ENCODE measurements at places on chromosomes 16 and 17.

DNA sequence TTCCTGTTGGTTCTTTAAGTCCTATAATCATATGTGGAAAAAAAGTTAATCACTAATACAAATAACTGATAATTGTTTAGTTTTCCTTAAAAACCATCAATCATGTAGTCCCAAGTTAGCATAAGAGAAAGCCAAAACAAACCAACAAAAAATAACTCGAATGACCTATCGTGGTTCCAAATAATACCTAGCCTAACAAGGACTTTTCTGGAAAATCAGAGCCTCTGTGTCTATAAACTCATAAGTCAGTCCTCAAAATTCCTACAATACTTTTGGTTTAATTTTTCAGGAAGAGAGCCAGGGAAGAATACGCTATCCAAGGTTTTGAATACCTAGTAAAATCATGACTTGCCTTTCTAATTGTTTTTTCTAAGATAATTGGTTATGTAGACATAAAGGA is 975.3 kb upstream of the SOX9 start:
- no peaks in the 10 kb centered on the region for H3K36me3 ChIP-seq
- no peak overlapping the region for H3K4me3 ChIP-seq
- H3K27ac ChIP-seq, result no peak overlapping the region

- peaks cover under 1% of the 10 kb centered on the region for H3K36me3 ChIP-seq
- no peaks in the 10 kb centered on the region for H3K27me3 ChIP-seq
- H3K4me3 ChIP-seq, result no peak overlapping the region
- DNase-seq, result no peak
- no peak overlapping the region for H3K27ac ChIP-seq
- peaks cover 27% of the 10 kb centered on the region for H3K4me1 ChIP-seq
These were observed 124.9 kb upstream of the CORO6 start for GRCh38 chr17:29747660-29748059.

DNA sequence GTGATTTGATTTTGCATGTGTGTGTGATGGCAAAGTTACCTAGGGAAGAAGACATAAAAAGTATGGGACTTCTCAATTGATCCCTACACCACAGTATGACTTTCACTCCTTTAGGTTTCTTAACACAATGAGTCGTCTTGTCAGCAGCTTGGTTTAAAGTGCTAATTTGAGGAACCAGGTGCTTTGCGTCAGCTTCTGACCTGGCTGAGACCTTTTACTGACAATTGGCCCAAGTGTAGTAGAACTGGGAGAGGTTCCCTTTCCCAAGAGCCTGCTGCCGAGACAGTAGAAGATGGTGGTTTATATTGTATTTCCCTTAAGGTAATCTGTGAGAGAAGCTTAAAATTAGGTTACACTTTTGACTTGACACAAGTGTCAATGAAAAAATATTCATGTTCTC is 54.9 kb downstream of the LDHD start:
- H3K27ac ChIP-seq, result no peak overlapping the region
- DNase-seq, result no peak
- H3K27me3 ChIP-seq, result no peaks in the 10 kb centered on the region

GRCh38 chr16:19356024-19356952 is 61.4 kb upstream of the TMC5 start:
- H3K27ac ChIP-seq, result no peak overlapping the region
- peaks cover 4% of the 10 kb centered on the region for H3K27me3 ChIP-seq
- no peak for DNase-seq

GRCh38 chr17:55751720-55752250 is 934 bp downstream of the PCTP start:
- peaks cover 12% of the 10 kb centered on the region for H3K36me3 ChIP-seq
- no peak for DNase-seq
- peaks cover 17% of the 10 kb centered on the region for H3K4me1 ChIP-seq
- peak overlapping the region; percentile 62 for H3K27ac ChIP-seq
- H3K27me3 ChIP-seq, result peaks cover 25% of the 10 kb centered on the region

- no peaks in the 10 kb centered on the region for H3K36me3 ChIP-seq
- H3K4me1 ChIP-seq, result peaks cover 8% of the 10 kb centered on the region
- H3K27ac ChIP-seq, result no peak overlapping the region
- H3K27me3 ChIP-seq, result peaks cover 18% of the 10 kb centered on the region
- H3K4me3 ChIP-seq, result no peak overlapping the region
- DNase-seq, result peak; percentile 90
These were observed 19.6 kb upstream of the TNFRSF13B start for GRCh38 chr17:16991349-16992009.

DNA sequence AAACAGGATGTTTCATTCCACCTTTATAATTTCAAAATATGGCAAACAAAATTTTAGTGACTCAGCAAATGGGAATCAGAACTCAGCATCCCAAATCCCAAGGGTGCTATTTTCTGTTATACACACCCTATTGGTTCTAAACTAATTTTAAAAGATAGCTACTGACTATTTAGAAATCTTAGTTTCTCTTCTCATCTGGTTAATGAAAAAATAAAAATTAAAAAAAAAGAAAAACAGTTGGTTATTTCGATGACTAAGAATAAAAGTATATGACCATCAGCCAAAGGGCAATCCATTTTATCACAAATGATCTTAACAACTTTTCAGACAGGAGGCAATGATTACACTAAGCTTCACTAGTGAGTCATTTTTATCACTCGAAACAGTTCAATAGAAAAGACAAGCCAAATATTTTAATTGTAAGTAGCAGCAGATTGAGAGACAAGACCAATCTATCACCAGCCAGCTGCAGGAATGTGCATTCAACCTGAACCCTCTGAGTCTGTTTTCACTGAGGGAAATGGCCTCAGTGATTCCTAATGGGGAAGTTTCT is 15.2 kb downstream of the PHLPP2 start:
- no peak overlapping the region for H3K4me3 ChIP-seq
- H3K27me3 ChIP-seq, result no peaks in the 10 kb centered on the region
- H3K4me1 ChIP-seq, result peaks cover 39% of the 10 kb centered on the region
- H3K27ac ChIP-seq, result peak overlapping the region; percentile 78
- DNase-seq, result no peak
- peaks cover 8% of the 10 kb centered on the region for H3K36me3 ChIP-seq

DNA sequence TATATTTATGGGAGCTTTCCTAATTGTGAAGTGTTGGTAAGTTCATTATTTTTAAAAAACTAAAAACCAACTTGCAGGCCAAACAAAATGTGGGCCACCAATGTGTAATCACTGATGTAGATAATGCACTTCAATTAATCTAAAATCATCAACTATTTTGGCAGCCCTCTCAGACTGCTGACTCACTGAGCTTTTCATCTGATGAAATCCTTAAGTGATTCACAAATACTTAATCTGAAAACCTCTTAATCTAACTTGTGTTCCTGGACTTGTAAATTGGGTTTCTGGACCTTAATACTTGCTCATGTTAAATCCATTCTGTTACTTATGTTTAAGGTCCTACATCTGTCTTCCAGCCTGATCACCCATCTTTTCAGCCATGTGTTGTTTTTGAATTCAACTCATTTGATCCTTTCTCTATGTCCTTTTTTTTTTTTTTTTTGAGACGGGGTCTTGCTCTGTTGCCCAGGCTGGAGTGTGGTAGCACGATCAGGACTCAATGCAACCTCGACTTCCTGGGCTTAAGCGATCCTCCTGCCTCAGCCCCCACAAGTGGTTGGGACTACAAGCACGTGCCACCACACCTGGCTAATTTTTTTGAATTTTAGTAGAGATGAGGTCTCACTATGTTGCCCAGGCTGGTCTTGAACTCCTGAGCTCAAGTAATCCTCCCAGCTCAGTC is 39.0 kb downstream of the PRKCB start:
- H3K27me3 ChIP-seq, result no peaks in the 10 kb centered on the region
- no peak overlapping the region for H3K27ac ChIP-seq
- peak; percentile 6 for DNase-seq

DNA sequence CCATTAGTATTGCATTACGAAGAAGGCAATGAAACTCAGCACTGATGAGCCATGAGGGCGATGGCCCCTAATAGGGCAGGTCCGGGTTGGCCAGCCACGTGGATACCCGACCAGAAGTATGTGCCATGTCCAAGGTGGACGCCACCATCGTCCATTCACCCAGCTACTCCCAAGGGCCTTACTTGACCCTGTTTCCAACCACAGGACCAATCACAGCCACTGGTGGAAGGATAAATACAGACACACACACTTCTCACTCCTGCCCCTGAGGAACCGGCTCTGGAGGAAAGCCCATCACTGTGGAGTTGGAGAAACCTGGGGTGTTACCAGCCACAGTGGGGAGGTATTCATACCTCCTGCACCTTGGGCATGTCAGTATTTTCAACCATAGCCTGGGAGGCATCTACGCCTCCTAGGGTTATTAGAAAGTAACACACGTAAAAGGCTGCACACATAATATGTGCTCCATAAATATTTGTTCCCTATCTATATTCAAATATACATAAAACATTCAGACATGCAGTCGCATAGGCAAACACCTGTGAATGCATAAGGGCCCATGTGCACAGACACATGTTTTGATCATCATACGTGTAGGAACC is 5.4 kb upstream of the ITGA3 start:
- peaks cover 71% of the 10 kb centered on the region for H3K4me1 ChIP-seq
- H3K27ac ChIP-seq, result no peak overlapping the region
- DNase-seq, result no peak
- no peak overlapping the region for H3K4me3 ChIP-seq

- no peak within 1 kb of the TSS for H3K27ac ChIP-seq
- H3K36me3 ChIP-seq, result no peaks in the 10 kb centered on the region
- H3K27me3 ChIP-seq, result peaks cover 84% of the 10 kb centered on the region
- H3K4me3 ChIP-seq, result no peak within 1 kb of the TSS
- H3K4me1 ChIP-seq, result peaks cover 20% of the 10 kb centered on the region
- DNase-seq, result no peak
These were observed at the start of gene HOXB7 for GRCh38 chr17:48610282-48611211. HOXB7 (minus strand) TSS chr17:48611017; CDS start chr17:48610918, 99 bp downstream.

DNA sequence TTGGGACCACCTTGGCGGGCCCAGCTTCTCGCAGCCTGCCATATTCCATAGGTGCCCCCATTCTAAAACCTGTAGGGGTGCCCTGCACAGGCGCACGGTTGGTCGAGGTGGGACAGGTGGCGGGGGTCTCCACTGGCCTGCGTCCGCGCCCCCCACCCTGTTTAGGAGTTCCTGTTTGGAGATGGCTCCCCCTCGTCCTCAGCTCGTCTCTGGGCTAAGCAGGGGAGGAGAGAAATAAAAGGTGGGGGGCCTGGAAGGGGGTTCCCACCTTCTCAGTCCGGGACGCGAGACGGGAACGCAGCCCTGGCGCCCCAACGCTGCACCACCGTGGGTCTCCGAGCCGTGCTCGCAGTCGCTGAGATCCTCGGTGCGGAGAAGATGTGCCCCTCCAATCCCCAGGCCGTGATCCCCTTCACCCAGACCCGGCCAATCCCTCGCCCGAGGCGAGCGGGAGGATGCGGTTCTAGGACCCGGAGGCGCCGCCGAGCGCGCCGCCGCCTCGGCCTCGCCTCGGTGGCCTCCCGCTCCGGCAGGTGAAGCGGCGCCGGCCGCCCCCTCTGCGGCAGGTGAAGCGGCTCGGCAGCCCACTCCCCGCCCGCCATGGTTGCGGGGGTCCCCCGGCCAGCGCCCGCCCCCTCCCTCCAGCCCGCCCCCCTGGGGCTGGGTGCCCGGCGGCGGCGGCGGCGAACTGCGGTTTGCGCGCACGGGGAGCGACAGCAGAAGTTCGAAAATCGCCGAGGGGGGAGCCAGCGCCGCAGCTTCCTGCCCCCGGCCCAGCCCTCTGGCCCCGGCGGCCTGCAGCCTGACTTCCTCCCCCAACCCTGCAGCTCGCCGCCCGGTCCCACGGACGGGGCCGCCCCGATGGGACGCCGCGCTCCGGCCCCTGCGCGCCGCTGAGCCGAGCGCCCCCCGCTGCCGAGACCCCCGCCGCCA is at the start of gene FMNL1:
FMNL1 (plus strand) TSS at position 805 of the 933 bp plus-strand sequence. CDS start 240 bp downstream, outside the sequence.
- no peaks in the 10 kb centered on the region for H3K36me3 ChIP-seq
- peak within 1 kb of the TSS; percentile 61 for H3K4me3 ChIP-seq
- peaks cover 18% of the 10 kb centered on the region for H3K4me1 ChIP-seq
- no peak within 1 kb of the TSS for H3K27ac ChIP-seq
- no peak for DNase-seq
- peaks cover 3% of the 10 kb centered on the region for H3K27me3 ChIP-seq

DNA sequence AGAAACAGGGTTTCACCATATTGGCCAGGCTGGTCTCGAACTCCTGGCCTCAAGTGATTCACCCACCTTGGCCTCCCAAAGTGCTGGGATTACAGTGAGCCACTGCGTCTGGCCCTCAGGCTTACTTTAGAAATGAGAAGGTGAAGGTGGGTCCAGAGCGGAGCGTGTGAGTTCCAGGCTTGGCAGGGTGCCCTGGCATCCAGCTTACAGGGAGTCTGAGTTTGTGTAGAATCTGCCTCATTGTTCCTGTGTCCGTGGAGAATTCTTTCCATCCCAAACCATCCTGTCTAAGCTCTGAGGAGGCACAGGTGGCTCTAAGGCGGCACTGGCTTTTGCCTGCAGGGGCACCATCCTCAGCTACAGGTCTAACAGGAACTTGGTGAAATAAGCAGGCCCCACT is 50.6 kb downstream of the RAB11FIP3 start:
- no peak for DNase-seq
- no peak overlapping the region for H3K27ac ChIP-seq
- H3K4me3 ChIP-seq, result no peak overlapping the region
- peaks cover 19% of the 10 kb centered on the region for H3K36me3 ChIP-seq

DNA sequence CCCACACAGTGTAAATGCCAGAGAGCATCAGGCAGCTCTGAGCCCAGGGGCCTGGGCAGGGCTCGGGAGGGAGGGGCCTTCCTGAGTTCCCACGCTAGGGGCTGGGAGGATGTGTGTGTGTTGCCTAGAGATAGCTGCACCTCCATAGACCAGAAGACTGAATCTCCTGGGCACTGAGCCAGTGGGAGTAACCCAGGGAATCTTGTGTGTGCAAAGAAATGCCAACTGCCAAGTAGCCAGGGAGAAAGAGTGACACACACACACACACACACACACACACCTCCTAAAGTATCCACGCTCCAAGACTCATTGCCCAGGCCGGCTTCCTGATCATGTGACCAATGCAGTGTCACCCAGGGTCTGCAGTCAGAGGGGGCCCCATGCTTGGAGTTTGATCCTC is 166.2 kb upstream of the RPL38 start:
- no peak overlapping the region for H3K27ac ChIP-seq
- H3K27me3 ChIP-seq, result peaks cover 1% of the 10 kb centered on the region
- no peaks in the 10 kb centered on the region for H3K36me3 ChIP-seq
- DNase-seq, result no peak

DNA sequence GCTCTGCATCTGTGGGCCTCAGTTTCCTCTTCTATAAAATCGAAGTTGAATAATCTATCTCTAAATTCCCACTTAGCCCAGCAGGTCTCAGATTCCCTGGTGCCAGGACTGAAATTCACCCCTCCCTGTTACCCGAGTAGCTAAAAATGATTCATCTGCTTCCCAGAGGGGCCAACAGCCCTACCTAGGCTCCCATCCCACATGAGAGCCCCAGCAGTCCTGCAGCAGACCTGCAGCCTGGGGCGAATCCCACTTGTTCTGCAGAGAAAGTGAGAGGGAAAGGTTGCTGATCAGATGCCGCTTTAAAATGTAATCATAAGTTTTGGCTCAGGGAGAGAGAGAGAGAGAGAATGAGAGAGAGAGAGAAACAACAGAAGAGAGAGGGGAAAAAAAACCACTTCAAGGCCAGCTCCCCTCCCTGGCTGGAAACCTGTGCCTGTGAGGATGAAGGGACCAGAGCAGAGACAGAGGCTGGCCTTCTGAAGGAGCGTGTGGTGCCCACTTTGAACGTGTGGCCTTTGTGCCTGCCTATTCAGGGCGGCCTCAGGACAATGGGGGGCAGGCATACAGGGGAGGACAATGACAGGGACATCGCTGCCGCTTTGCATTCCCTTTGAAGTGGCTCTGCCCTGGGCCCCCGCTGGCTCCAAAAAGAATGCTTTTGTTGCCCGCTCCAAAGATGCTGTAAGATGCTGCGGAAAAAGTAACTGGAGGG is 85.2 kb upstream of the NKD1 start:
- H3K27me3 ChIP-seq, result peaks cover 39% of the 10 kb centered on the region
- no peak overlapping the region for H3K4me3 ChIP-seq
- peaks cover 2% of the 10 kb centered on the region for H3K4me1 ChIP-seq
- H3K27ac ChIP-seq, result no peak overlapping the region
- no peak for DNase-seq

Data from osteocyte (in vitro differentiated cells).